ENCODE measurements at places on chromosomes 6 and 20. TPM values are rescaled to one million over a fixed set of nuclear protein-coding genes. Genes with fewer than 3 reads are reported as not detected.

The FNDC1 gene
- not detected for total RNA-seq

The TRIM31 gene
- not detected for total RNA-seq

The DAAM2 gene
- 0.07 TPM for total RNA-seq

The ZSWIM1 gene
- 14.6 TPM for total RNA-seq

The PRICKLE4 gene
- total RNA-seq, result not detected

GRCh38 chr6:153621070-153621469 is 418.0 kb upstream of the OPRM1 start:
- DNase-seq, result no peak

- DNase-seq, result peak; percentile 28
Measured at GRCh38 chr20:45890077-45890984, 677 bp downstream of the NEURL2 start.

- no peak for DNase-seq
Measured at GRCh38 chr6:1767481-1768246, 157.9 kb downstream of the FOXC1 start.

- no peak for DNase-seq
Measured at GRCh38 chr6:46993846-46994245, 48.3 kb downstream of the ADGRF1 start.

GRCh38 chr6:108781419-108782100 is 66.7 kb upstream of the ARMC2 start:
- DNase-seq, result no peak

GRCh38 chr6:132969196-132969595 is 154.8 kb downstream of the RPS12 start:
- DNase-seq, result no peak

GRCh38 chr6:107032051-107032450 is 4.1 kb downstream of the MTRES1 start:
- DNase-seq, result no peak

DNA sequence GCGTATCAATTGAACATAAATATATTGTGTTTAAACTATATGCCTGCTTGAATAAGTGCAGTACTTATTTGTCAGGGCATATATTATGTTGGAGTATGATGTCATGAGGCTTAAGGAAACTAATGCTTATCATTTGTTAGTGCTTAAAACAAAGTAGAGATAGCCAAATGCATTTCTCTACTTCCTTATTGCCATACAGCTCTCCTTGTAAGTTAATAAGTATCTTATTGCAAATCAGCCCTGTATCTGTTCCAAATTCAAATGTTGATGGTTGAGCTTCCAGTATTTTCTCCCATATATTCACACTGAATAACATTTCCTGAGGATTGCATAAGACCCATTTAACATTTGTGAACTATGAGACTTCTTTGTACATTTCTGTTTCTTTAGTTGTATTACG is 57.8 kb downstream of the CARMIL1 start:
- DNase-seq, result no peak

GRCh38 chr6:93992976-93993375 is 573.6 kb upstream of the EPHA7 start:
- DNase-seq, result no peak

DNA sequence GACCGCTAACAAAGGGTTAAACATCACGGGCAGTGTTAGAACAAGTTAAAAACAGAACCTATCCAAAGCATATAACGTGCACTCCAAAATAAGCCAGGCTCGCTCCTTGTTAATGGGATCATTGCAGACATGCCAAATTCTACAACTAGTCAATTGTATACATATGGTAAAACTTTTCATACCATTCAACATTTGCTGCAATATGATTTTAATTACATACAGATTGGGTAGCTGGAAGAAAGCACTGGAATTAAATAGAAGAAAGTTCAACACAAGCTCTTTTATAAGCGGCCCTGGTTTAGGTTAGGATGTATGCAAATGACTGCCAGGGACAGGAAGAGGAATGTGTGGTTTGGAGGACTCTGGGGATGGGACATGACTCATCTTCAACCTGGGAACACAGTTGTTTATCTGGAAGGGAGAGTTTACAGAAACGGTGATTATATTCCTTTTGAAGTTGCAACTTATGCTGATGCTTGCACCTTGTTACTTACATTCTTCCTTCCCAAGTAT is 62.5 kb upstream of the TIAM2 start:
- DNase-seq, result no peak

GRCh38 chr6:63245909-63246308 is 34.6 kb downstream of the FKBP1C start:
- DNase-seq, result no peak

DNA sequence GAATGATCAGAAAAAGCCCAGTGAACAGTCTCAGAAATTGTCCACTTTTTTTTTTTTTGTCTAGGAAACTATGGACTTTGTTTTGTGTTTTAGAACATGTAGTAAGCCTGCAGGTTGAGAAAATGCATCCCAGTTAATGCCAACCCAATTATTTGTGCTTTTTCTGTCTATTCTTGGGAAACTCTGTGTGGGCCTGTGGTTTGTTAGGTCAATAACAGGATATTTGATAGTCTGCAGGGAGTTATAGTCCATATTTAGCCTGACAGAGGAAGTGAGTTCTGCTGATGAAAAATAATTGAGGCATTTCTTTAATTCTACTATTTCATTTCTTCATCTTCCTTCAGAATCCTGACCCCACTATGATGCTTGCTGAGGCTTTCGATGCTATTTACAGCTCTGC is 154.0 kb upstream of the LAMP5 start:
- no peak for DNase-seq

Measured in T-cell (primary cell).